ENCODE measurements at places on chromosomes 2 and 18. TPM values are rescaled to one million over a fixed set of nuclear protein-coding genes. Genes with fewer than 3 reads are reported as not detected.

GRCh38 chr2:217733461-217733860 is 269.3 kb downstream of the TNS1 start:
- peak; percentile 7 for DNase-seq

DNA sequence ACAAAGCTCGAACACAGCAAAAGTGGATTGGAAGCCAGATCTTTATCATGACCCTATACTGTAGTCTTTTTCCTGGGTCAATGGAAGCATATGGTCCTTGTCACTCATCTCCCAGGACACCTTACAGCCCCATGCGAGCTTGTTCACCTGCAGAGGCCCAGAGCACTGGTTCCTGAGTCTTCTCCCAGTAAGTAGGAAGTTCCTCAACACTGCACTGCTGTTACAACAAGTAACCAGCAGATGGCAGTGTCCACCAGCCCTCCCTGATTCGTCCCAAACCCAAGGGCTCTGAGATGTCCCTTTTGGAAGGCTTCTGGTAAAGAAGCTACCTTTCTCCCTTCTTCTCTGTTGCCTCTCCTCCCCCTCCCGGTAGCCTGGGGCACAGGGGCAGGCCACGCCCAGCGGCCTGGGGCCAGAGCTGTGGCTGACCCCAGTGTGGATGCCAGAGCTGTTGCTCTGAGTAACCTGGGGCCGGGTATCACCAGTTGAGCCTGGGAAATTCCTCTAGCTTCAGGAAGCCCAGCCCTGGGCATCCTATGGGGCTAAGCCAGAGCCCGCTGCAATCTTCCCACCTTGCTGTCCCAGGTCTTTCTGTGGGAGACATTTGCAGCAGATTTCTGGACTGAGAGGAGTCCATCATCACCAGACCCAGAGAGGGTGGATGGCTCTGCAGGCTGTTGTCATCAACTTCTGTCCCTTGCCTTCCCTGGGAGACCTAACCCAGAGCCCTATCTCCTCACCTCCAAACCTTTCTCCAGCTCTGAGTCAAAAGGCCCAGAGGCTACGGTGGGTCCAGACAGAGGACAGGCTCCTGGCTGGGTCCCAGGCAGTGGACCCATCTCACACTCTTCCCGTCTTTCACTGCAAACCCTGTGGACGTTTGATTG is 5.3 kb upstream of the GDF7 start:
- DNase-seq: peak; percentile 80

GRCh38 chr2:48514348-48515003 is 15.5 kb upstream of the STON1 start:
- no peak for DNase-seq

GRCh38 chr2:119062652-119063051 is 95.9 kb downstream of the C1QL2 start:
- no peak for DNase-seq

DNA sequence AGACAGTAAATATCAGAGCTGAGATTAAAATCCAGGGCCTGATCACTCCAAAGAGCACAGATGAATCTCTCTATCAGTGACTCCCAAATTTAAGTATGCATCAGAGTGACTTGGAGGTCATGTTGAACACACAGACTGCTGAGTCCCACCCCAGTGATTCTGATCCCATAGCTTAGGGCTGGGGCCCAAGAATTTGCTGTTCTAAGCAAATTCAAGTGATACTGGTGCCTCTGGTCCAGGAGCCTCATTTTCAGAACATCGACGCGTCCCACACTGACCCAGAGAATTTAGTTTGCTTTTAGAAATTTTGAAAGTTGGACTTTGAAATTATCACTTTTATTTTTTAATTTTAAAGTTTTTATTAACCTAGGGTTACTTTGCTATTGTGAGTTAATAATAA is 72.7 kb upstream of the NETO1 start:
- DNase-seq: no peak

DNA sequence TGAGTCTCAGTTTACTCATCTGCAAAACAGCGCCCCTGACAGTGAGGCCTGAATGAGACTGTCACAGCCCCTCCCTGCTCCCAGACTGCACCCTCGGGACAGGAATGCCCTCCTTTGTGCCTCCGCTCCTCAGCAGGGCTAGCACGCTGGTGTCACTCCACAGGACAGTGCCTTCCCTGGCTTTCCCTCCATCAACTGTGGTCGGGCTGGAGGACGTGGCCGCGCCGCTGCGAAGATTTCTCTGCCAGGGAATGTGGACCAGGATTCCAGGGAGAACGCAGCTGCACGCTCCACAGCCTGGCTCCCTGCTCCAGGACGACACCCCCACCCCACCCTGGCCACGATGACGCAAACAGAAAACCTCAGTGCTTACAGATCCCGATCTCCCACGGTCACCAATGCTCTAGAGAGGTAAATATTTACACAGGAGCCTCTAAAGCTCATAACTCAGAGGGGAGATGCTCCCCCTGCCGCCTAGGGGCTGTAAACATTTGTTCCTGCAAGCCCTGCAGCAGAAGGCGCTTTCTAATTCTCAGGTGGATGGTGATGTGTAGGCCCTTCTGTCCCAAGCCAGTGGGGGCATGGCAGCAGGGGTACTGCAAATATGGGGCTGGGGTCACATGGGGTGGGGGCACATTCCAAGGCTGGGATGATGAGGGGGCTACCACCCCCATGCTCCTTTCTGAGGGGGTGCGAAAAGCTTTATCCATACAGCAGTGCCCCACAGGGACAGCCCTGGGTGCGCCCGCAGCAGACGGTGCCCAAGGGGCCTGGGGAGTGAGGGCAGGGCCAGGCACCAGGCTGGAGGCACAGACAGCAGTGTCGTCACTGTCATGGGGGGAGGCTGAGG is 12.4 kb downstream of the HS6ST1 start:
- peak; percentile 85 for DNase-seq

DNA sequence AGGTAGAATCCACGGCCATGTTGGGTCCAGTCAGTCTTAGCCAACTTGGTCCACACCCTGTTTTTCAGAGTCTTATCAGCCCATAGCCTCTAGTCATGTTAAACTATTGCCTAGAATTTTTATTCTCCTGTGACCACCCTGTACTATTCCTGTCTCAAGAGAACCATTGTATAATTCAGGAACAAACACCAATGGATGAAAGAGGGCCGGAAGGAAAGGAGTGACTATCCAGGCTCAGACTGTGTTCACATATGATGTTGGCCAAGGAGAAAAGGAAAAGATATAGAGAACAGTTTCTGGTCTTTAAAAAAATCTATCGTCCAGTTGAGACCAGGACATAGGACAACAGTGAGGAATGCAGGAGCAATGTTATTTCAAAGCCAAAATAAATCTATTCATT is 82.9 kb upstream of the SETBP1 start:
- DNase-seq: no peak

- DNase-seq: no peak
Measured at GRCh38 chr18:43130716-43131260, 15.3 kb upstream of the RIT2 start.

Gene COL4A3
- total RNA-seq: 7.0 TPM

Gene AQP12B
- total RNA-seq: not detected

Gene MOCOS
- total RNA-seq: 6.4 TPM

Gene IL36B
- total RNA-seq: not detected

Gene OTOS
- not detected for total RNA-seq

Measured in sciatic nerve (tissue), 2 donors.